Muscle of leg (tissue), 16 donors: ENCODE measurements at places on chromosomes 3 and 15.

DNA sequence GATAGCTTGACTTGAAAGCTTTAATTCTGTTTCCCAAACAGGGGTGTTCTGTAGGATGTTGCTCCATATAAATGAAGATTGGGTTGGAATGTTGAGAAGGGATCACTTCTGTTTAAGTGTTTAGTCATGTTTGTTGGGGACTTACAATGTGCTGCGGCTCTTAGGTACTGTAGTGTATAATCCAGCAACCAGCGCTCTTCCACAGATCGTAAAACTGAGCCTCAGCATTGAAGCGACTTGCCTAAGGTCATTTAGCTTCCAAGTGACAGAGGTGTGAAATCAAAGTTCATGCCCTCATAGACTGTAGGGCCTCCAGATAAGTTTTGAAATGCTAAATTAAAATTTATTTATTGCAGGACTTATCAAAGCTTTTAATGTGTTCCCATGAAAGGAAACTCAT lies 1.8 kb downstream of the MKRN2 start:
- DNase-seq: no peak

DNA sequence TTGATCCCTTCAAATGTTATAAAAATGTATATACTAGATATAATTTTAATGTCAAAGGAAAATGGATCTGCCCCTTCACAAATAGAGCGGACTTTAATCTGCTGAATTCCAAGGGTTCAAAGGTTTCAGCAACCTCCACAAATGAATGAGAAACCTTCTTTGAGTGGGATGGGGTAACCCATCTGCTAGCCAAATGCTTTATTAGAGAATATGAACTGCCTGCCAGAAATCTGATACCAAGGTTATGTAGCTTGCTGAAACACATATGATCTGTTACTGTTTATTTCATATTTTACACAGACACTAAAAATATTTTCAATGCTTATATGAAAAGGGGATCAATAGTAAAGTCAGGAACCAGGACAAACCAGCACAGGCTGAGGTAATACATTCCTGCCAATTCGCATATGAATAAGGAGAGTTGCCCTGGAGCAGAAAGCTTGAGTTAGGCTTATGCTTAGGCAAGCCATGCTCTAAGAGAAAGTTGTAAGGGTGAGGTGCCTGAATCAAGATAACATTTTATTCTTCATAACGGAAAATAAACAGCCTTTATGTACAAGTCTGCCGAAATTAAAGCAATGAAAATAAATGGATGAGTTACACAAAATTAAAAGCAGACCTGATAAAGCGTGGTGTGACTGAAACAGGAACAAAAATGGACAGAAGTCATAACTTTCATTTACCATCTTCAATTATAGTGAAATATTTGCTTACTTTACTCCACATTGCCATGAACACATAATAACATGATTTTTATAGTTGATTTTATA lies 26.5 kb downstream of the PLOD2 start:
- peak; percentile 43 for DNase-seq

DNA sequence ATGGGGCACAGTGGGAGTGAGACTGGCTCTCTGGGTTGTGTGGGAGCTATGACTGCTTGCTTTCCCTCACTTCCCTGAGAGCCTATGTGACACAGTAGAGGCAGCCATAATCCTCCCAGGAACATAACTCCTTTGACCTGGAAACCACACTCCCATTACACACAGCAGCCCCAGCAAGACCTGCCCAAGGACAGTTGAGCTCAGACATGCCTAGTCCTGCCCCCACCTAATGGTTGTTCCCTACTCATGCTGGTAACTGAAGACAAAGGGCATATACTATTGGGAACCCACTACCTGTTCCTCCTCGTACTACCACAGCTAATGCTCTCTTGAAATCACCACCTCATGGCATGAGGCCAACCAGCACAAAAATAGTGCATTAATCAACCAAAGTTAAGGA lies 550.4 kb upstream of the ARPP21 start:
- no peak for DNase-seq

DNA sequence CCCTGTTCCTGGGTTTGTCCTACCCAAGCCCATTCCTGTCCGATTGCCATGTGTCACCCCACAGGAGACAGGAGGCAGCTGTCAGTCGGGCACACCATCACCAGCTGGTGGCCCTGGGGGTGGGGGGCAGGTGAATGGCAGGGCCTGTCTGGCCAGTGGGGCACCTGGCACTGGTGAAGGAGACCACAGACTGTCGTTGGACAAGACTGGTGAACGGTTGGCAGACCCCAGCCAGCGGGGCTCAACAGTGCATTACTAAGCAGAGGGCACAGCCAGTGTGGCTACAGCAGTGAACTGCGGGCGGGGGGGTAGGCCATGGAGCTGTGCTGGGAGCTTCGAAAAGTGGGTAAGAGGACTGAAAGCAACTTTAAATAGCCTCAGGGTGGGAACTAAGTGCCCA lies 2.1 kb downstream of the SEMA7A start:
- DNase-seq: no peak

DNA sequence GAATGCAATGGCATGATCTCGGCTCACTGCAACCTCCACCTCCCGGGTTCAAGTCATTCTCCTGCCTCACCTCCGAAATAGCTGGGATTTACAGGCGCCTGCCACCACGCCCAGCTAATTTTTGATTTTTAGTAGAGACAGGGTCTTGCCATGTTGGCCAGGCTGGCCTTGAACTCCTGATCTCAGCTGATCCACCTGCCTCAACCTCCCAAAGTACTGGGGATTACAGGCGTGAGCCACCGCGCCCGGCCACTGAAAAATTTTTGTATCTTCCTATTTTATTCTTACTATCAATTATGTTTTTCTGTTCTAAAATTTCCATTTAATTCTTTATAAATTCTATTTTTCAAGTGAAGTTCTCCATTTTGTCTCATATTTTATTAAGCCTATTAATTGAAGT lies 730.4 kb downstream of the EDEM1 start:
- no peak for DNase-seq

GRCh38 chr15:96404560-96404959 lies 74.1 kb downstream of the NR2F2 start:
- no peak for DNase-seq

- DNase-seq: peak; percentile 88
These were observed 59.7 kb downstream of the RAP2B start for GRCh38 chr3:153221748-153222162.

GRCh38 chr3:196177967-196178366 lies 33.2 kb downstream of the ZDHHC19 start:
- no peak for DNase-seq

DNA sequence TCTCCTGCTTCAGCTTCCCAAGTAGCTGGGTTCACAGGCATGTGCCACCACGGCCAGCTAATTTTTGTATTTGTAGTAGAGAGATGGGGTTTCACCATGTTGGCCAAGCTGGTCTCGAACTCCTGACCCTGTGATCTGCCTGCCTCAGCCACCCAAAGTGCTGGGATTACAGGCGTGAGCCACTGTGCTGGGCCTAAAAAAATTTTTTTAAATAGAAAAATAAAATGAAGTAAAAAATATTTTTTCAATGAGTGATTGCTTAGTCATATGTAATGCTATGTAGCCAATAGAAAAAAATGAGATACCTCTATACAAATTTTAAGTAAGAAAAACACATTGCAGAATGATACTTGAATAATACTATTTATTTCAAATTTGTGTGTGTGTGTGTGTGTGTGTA lies 27.9 kb upstream of the SLC30A4 start:
- no peak for DNase-seq

DNA sequence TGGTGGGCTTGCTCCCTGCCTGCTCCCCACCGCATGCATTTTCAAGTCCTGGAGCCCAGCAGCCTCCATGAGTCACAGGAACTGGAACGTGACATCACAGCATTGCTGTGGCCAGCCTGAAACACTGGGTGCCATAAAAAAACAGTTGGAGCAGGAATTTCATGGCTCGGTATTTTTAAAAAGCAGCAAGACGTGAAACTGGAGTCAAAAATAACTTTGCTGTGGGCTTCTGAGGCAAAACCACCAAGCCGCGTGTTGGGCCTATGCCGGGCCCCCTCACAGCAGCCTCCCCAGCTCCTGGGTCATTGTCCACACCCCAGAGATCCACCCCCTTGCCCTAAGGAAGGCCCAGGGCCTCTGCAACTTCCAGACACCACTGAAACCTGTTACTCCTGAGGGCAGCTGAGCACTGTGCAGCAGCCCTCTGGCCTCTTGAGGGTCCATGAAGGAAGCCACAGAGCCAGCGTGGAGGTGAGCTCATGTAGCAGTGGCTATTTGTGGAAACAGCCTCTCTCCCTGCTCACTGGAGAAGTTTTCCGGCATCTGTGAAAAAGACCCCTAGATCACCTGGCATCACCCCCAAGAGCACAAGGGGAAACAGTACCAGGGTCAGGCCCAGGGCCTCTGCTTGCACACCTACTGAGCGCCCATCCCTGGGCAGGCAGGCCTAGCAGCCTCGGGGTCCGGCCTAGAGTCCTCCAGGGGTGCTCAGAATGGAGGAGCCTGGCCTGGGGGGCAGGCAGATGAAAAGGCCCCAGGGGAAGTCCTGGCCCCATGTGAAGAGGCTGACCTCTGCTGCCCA lies 34.0 kb upstream of the DUSP7 start:
- peak; percentile 87 for DNase-seq

DNA sequence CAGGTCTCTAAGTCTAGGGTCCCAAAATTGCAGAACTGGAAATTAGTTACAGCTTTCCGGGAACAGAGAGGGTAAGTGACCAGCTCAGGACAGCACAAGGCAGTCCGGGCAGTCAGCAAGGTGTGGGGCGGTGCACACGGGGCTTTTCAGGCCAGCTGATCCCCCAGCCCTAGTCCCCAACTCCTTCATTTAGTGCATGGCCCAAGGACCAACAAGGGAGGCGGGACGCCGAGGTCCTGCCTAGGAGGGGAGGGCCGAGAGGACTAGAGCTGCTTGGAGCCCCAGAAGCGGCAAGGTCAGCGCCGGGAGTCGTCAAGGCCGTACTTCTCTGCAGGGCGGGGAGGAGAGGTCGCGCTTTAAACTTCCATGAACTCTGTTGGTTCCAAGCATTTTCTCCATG lies 2.0 kb upstream of the PDE8A start:
- DNase-seq: no peak

- DNase-seq: peak; percentile 14
These were observed 15.8 kb downstream of the ARIH2 start for GRCh38 chr3:48934333-48934991.

GRCh38 chr3:58063022-58063815 lies 55.0 kb downstream of the FLNB start:
- DNase-seq: peak; percentile 92

DNA sequence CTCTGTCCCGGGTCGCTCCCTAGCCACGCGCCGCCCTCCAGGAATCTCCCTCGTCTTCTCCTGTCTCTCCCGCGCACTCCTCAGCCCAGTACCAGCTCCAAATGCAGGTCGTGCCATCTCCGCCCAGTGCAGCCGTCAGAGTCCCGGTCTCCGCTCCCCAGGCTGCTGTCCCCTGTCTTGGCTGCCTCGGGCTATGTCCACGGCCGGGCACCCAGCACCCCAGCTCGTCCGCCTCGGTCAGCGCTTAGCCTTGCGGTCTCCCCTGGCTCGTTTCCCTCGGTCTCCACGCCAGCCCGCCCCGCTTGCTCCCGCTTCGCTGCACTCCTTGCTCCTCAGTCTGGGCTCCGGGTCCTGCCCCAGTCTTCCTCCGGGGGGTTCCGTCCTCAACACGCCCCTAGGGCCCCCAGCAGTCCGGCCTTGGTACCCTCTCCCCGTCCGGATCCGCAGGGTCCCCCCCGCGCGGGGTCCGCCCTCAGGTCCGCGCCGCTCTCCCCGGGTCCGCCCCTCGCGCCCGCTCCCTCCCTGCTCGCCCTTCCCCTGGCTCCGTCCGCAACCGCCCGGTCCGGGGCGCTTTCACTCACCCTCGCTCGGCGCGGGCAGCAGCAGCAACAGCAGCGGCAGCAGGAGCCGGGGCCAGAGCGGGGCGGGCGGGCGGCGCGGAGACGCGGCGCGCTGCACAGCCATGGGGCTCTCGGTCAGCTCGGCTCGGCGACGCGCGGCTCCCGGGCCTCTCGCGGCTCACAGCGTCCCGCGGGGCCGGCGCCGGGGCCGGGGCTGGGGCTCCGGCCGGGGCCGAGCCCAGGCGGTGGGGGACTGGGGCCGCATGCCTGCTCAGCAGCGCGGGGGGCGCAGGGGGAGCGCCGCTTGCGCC lies 462 bp downstream of the IGDCC3 start:
- peak; percentile 42 for DNase-seq

DNA sequence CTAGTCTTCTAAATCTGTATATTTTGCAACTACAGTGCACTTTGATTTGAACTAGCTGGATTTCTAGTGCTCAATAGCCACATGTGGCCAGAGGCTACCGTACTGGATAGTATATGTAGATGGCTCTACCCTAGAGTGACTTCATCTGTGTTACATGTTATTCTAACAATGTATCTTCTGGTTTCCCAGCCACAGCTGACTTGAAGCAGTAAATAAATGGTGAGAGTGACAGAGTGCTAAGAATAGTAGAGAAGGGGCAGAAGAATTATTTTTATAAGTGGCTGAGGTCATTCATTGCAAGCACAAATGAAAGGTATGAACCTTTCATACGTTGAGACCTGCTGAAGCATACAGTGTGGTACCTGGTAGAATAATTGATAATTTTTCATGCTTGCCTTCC lies 30.9 kb downstream of the KAT2B start:
- DNase-seq: no peak

- DNase-seq: no peak
These were observed 1.9 kb downstream of the MAP2K1 start for GRCh38 chr15:66388576-66388975.

DNA sequence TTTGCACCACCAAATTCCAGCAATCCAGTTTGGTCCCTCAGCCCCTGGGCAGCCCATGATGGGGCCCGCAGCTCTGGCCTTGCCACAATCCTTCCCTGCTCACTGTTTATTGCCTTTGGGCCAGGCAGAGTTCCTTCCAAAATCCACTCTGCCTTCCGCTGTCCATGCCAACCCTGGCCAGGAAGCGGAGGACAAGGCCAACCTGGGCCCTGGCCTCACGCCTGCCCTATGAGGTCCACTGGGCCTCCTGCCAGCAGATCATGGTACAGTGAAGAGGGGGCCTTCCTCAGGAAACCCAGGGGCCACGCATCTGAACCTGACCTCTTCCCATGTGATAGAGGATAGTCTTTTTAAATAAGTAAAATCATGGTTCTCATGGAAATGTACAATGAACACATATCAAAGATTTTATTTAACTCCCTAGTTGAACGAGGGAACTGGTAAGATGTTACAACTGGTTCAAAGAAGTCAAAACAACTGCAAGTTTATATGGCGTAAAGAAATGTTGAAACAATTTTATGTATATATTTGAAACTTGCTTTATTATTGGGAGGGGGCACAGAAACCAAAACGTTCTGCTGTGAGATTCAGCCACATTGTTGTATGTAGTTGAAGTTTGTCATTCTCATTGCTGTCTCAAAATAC lies 95.8 kb upstream of the TNFAIP8L3 start:
- no peak for DNase-seq

GRCh38 chr3:77933926-77934325 lies 894.0 kb downstream of the ROBO2 start:
- no peak for DNase-seq

- DNase-seq: peak; percentile 58
These were observed 112.1 kb upstream of the ICE2 start for GRCh38 chr15:60590935-60591495.

DNA sequence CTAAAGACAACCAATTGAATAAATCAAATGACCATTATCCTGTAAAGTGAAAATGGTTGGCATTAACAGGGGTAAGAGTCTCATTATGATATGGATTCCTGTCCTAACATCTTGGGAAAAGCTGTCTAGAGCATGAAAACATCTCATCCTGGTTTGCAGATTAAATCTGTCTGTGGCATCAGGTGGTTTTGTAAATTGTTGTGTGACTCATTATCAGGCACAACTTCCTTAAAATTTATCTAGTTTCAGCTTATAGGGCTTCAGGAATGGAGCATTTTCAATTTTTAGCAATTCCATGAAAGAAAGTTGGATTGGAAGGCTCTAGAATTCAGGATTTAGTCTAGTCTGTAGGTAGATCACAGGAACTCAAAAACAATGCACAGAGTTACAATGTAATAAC lies 31.1 kb upstream of the SLC27A2 start:
- DNase-seq: no peak

- peak; percentile 41 for DNase-seq
These were observed 1.1 kb downstream of the EDEM1 start for GRCh38 chr3:5188419-5189221.
